Stomach (tissue), 19 donors: ENCODE measurements at places on chromosomes 4 and X. TPM values are rescaled to one million over a fixed set of nuclear protein-coding genes. Genes with fewer than 3 reads are reported as not detected.

GRCh38 chr4:134540588-134540987 is 339.0 kb upstream of the PABPC4L start:
- DNase-seq = no peak
- no peak overlapping the region for H3K4me3 ChIP-seq
- no peak overlapping the region for H3K27ac ChIP-seq
- no peaks in the 10 kb centered on the region for H3K36me3 ChIP-seq

GRCh38 chr4:52889778-52890520 is 27.8 kb downstream of the RASL11B start:
- H3K27me3 ChIP-seq = no peaks in the 10 kb centered on the region
- H3K36me3 ChIP-seq = peaks cover 6% of the 10 kb centered on the region
- no peak for DNase-seq

MAGEB1 gene
- not detected for total RNA-seq

DNA sequence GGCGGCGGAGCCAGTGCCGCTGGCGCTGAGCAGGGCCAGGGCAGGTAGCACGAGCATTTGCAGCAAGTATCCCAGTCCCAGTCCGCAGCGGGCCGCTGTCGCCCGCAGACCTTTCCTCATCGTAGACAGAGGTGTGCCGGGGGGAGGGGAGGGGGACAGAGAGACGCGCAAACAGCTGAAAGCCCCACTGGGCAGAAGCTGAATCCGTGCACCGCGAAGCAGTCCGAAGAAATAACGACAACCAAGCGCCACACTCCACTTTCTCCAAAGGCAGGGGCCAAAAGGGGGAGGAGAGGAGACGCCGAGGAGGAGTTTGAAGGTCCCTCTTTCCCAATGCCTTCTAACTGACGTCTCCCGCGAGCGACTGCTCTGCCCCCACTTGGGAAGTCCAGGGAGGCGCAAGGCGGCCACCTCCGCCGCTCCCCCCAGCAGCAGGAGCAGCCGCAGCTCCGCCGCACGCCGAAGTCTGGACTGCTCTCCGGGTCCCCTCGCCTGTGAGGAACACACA is at the start of gene UNC5C:
Gene UNC5C, minus strand, starts transcription at position 236 of the 508 bp plus-strand sequence.
- peaks cover 33% of the 10 kb centered on the region for H3K27me3 ChIP-seq
- peak; percentile 90 for DNase-seq
- peak within 1 kb of the TSS; percentile 78 for H3K4me3 ChIP-seq
- no peaks in the 10 kb centered on the region for H3K36me3 ChIP-seq
- H3K4me1 ChIP-seq = peaks cover 41% of the 10 kb centered on the region

TBCK gene
- total RNA-seq = 67.0 TPM

GRCh38 chrX:102899940-102900916 is 36.8 kb upstream of the RAB40AL start:
- H3K4me1 ChIP-seq = peaks cover 7% of the 10 kb centered on the region
- H3K27me3 ChIP-seq = no peaks in the 10 kb centered on the region
- no peak overlapping the region for H3K4me3 ChIP-seq
- peak; percentile 82 for DNase-seq
- peaks cover 5% of the 10 kb centered on the region for H3K36me3 ChIP-seq

GRCh38 chrX:21166272-21166982 is 207.8 kb upstream of the CNKSR2 start:
- no peak overlapping the region for H3K27ac ChIP-seq
- no peak overlapping the region for H3K4me3 ChIP-seq
- no peaks in the 10 kb centered on the region for H3K27me3 ChIP-seq

- DNase-seq = no peak
- H3K36me3 ChIP-seq = no peaks in the 10 kb centered on the region
- H3K4me1 ChIP-seq = no peaks in the 10 kb centered on the region
- no peak overlapping the region for H3K27ac ChIP-seq
- no peaks in the 10 kb centered on the region for H3K27me3 ChIP-seq
Measured at GRCh38 chrX:133857640-133858269, 127.6 kb downstream of the GPC3 start.

DNA sequence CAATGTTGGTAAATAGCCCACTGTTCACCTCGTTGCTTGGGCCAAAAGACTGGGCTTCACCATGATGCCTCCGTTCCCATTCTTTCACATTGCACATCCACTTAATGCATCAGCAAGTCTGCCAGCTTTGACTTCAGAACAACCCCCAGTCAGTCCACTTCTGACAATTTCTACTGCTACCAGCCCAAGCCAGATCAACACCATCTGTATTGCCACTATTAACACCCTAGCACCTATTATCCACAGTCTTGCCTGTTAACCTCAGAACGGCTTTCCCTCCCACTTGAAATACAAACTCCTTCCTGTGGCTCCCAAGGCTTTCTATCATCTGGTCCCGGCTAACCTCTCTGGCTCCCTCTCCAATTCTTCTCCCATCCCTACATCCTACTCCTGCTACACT is 95.7 kb downstream of the SH3RF1 start:
- no peaks in the 10 kb centered on the region for H3K27me3 ChIP-seq
- H3K27ac ChIP-seq = no peak overlapping the region
- H3K4me1 ChIP-seq = peaks cover 54% of the 10 kb centered on the region
- DNase-seq = no peak
- H3K36me3 ChIP-seq = no peaks in the 10 kb centered on the region

- H3K27me3 ChIP-seq = no peaks in the 10 kb centered on the region
- no peaks in the 10 kb centered on the region for H3K36me3 ChIP-seq
- H3K4me3 ChIP-seq = no peak overlapping the region
- H3K4me1 ChIP-seq = no peaks in the 10 kb centered on the region
- no peak for DNase-seq
Measured at GRCh38 chr4:41389356-41389755, 132.6 kb downstream of the UCHL1 start.

NAP1L2 gene
- total RNA-seq = 0.87 TPM

- no peak overlapping the region for H3K27ac ChIP-seq
- H3K4me1 ChIP-seq = no peaks in the 10 kb centered on the region
- peaks cover 77% of the 10 kb centered on the region for H3K36me3 ChIP-seq
- no peaks in the 10 kb centered on the region for H3K27me3 ChIP-seq
- DNase-seq = no peak
Measured at GRCh38 chr4:121846662-121847061, 23.0 kb upstream of the CCNA2 start.

DNA sequence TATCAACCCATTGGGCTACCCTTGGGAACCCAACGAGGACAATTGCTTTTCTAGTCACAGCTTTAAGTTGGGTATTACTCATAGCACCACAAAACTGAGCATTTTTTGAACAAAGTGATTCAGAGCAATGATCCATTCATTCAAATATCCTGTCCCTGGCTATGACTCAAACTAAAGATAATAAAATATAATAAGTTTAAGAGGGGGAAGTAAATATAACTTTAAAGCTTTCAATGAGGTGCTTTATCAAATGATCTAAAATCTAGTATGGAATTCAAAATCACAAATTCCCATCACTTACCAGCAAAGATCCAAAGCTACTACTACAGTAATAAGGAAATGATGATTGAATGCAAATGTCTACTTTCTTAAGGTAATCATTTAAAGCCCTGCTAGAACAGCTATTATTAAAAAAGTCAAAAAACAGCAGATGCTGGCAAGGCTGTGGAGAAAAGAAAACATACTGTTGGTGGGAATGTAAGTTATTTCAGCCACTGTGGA is 39.8 kb upstream of the S100G start:
- no peak for DNase-seq
- no peaks in the 10 kb centered on the region for H3K4me1 ChIP-seq
- no peak overlapping the region for H3K4me3 ChIP-seq
- no peaks in the 10 kb centered on the region for H3K36me3 ChIP-seq

DNA sequence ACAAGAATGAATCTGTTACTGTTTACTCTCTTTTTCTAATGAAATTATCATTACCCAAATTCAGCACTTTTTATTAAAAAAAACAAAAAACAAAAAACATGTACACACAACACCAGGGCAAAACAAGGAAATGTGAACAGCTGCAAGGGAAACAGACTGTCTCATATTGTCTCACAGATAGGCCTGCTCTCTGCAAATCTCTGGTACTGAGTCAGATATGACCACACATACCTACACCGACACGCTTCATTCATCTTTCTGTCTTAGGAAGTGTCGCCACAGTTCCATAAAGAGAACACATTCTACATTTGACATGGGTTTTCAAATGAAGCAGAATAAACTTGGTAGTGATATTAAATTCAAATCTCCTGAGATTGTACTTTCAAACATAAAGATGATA is 92.2 kb upstream of the GPR34 start:
- H3K27ac ChIP-seq = no peak overlapping the region
- no peaks in the 10 kb centered on the region for H3K36me3 ChIP-seq
- no peaks in the 10 kb centered on the region for H3K4me1 ChIP-seq
- H3K4me3 ChIP-seq = no peak overlapping the region

NDNF gene
- total RNA-seq = 3.5 TPM
